ENCODE measurements at places on chromosomes 4 and X. TPM values are rescaled to one million over a fixed set of nuclear protein-coding genes. Genes with fewer than 3 reads are reported as not detected.

RAP1GDS1 gene
- total RNA-seq = 54.6 TPM

DNA sequence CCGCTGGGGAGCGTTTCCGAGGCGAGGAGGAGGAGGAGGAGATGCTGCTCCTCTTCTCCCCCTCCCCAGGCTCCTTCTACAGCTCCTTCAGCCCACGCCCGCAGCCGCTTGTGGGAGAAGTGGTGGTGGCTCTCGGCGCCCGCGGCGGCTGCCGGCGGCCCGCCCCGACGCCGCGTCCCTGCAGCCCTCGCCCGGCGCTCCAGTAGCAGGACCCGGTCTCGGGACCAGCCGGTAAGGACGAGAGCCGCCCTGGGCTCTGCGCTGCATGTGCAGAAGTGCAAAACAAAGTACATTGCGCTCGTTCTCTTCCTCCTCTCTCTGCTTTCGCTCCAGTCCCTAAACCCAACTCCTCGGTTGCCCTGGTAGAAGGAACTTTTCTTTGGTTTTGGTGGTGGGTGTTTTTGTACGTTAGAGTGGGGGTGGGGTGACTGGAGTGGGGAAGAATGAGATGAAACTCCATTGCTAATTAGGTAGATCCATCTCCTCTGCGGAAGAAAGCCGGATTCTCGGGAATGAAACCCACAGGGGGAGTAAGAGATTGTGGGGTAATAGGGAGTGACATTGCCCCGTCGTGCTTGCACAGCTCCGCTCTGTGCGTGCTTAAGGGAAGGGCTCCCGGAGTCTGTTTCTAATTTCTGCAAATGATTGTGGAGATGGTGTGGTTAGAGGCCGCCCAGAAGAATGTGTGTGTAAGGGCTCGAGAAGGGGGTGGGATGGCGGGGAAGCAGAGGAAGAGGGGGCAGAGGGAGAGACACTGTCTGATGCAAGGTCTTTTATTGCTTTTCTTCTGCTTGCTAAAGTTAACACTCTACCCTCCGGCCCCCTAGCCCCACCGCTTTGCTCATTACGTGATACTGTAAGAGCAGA is 677 bp downstream of the PTPN13 start:
- DNase-seq = no peak

TIMM8A gene
- 2.9 TPM for total RNA-seq

ADH7 gene
- total RNA-seq = not detected

DNA sequence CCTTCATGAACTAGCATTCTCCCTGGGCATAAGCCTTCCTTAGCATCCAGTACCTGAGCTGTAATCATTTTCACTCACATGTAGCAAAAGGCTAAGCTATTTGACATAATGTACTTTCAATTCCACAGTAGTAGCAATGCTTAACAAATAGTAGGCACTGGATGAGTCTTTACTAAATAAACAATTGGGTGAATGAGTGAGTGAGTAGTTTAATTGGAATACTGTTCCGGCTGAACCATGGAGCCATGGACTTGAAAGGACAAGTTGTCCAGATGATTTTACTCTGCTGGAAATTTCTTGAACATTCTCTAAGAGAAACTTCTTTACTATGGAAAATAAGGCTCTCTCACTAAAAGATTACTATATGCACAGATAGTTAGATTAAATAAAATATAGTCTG is 159.3 kb downstream of the FAM47B start:
- no peak for DNase-seq

- no peak for DNase-seq
Measured at GRCh38 chr4:99071159-99071558, 17.4 kb downstream of the ADH5 start.

DNA sequence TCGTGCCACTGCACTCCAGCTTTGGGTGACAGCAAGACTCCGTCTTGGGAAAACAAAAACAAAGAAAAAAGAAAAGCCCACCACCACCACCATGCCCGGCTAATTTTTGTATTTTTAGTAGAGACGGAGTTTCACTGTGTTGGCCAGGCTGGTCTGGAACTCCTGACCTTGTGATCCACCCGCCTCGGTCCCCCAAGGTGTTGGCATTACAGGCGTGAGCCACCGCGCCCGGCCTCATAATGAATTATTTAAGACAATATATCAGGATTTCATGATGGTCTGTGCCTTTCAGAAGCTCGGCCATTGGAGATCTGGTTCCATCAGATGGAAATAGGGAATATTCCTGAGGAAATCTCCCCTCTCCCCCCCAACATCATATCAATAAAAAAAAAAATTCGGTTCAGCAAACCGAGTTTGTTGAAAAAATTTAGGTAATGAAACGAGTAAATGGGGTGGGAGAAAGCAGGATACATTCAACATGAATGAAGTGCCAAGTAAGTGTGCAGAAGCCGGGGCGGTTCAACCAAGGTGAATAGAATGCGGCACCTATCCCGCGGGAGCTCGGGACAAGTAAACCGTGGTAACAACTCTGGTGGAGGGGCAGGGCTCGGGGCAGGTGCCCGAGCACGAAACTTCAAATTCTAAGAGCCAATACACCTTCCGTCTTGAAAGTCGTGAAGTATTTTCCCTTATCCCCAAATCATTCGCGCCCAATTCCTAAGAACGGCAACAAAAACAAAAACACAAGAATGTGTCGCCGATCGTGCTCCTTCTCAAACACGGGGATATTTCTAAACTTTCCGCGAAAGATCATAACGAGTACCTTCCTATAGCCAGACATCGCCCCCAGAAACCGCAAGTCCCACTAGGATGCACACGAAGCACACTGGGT is 773 bp upstream of the TXLNG start:
- no peak for DNase-seq

DNA sequence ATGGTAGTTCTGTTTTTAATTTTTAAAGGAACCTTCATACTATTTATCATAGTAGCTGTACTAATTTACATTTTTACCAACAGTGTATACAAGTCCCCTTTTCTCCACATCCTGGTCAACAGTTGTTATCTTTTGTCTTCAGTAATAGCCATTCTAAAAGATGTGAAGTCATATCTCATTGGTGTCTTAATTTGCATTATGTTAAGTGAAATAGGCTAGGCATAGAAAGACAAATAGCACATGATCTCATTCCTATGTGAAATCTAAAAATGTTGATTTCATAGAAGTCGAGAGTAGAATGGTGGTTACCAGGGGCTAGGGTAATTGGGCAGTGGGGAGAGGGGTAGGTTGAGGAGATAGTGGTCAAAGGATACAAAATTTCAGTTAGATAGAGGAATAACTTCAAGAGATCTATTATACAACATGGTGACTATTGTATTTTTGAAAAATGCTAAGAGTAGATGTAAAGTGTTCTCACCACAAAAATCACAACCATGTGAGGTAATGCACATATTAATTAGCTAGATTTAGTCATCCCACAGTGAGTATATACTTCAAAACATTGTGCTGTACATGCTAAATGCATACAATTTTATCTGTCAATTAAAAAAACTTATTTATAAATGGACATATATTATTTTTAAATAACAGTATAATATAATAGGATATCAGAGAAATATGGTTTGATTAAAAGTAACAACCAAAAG is 58.9 kb downstream of the DIAPH2 start:
- no peak for DNase-seq

GRCh38 chrX:39212456-39212855 is 411.2 kb downstream of the MID1IP1 start:
- no peak for DNase-seq

DNA sequence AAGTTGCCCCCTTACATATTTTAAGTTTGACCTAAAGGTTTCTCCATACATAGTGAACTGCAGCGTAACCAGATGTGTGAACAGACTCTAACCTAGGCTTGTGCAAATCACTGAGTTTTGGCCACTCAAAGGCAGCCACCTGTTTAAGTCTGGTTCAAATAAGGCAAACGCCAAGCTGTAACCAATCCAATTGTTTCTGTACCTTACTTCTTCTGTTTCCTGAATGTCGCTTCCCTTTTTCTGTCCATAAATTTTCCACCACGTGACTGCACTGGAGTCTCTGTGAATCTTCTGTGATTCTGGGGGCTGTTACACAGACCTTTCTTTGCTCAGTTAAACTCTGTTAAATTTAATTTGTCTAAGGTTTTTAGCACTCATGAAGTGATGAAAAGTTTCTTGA is 618.8 kb downstream of the GLUD2 start:
- no peak for DNase-seq

PDGFC gene
- 22.0 TPM for total RNA-seq

DNA sequence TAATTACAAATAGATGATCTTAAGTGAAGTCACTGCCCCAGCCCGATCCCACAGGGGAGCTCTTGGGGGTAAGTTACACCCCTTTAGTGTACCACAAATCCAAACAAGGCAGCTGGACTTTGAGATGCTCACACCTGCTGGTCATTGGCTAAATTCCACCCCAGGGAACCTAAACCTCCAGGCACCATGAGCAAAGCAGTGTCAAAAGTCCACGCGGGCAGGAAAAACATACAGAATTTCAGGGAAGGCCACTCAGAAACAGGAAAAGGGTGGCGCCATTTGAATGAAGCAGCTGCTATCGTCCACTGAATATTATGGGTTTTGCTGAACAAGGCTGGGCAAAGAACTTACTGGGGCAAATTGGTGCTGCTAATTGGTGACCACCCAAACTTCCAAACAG is 30.9 kb downstream of the SUPT20HL1 start:
- DNase-seq = no peak

GRPR gene
- total RNA-seq = under 0.01 TPM

ADH1B gene
- total RNA-seq = 0.13 TPM

GRCh38 chr4:121112530-121112929 is 40.2 kb upstream of the NDNF start:
- DNase-seq = no peak

DNA sequence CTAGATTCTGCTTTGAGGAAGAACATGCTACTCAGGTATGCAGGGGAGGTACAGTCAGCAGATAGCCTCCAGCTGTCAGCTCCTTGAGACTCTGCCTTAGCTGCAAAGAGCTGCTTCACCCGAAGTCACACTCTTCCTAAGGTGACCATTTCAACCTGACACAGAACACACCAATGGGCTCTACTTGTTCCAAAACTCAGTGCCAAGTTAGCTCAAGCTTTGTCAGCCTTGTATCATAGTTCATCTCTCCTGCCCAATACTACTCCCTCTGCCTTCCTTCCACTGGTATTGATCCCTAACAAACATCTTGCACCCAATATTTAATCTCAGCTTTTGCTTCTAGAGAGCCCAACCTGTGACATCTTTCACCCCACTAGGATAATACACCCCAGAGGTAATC is 7.8 kb upstream of the SMARCA1 start:
- no peak for DNase-seq

DNA sequence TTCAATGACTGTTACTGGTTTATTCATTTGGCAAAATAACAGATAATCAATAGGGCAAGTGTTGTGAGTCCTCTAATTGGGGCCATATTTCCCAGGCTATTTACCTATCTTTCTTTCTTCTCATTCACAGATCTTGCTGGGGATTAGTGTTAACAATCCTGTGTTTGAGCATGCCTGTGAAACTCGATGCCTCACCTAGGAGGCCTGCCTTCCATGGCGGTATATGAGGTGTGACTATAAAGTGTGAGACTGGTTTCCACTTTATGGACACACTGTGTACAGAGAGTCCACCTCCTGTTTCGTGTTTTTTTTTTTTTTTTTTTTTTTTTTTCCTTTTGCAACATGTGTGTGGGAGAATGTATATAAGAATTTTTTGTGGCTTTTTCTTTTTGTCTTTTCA is 199.3 kb downstream of the BMPR1B start:
- DNase-seq = no peak

RBMX2 gene
- total RNA-seq = 20.4 TPM

GRCh38 chr4:66506985-66507384 is 836.7 kb upstream of the EPHA5 start:
- DNase-seq = no peak

AIMP1 gene
- 9.5 TPM for total RNA-seq

KLB gene
- total RNA-seq = under 0.01 TPM

DNA sequence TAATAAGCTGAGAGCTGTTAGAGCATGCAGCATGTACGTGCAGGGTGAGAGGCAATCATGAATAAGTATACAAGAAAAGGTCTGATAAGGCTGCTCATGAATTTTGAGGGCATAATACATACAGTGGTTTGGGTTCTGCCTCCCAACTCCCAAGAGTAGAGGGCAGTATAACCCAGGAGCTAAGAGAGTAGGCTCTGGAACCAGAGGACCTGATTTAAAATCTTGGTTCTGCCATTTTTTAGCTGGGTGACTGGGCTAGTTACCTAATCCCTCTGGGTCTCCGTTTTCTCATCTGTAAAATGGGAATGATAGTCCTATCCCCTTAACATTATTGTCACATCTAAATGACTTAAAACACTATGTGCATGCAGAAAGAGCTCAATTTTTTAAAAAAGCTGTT is 85.3 kb downstream of the LNX1 start:
- no peak for DNase-seq

DNA sequence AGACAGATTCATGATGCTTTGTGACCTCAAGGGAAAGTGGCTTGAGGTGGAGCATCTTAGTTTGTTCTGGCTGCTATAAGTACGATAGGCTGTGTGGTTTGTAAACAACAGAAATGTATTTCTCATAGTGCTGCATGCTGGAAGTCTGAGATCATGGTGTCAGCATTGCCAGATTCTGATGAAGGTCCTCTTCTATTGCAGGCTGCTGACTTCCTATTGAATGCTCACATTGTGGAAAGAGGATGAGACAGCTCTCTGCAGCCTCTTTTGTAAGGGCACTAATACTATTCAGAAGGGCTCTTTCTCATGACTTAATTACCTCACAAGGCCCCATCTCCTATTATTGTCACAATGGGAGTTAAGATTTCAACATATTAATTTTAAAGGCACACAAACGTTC is 1674.0 kb upstream of the PCDH7 start:
- DNase-seq = no peak

DNA sequence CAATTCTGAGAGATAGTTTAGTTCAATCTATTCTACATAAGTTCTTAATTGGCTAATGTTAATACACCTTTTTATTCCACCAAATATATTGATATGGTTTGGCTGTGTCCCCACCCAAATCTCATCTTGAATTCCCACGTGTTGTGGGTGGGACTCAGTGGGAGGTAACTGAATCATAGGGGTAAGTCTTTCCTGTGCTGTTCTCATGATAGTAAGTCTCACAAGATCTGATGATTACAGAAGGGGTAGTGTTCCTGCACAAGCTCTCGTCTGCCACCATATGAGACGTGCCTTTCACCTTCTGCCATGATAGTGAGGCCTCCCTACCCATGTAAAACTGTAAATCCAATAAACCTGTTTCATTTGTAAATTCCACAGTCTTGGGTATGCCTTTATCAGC is 11.3 kb downstream of the PPA2 start:
- DNase-seq = no peak

GRCh38 chr4:37960679-37961450 is 667 bp downstream of the PTTG2 start:
- DNase-seq = no peak

- no peak for DNase-seq
Measured at GRCh38 chr4:184553891-184554290, 79.5 kb upstream of the IRF2 start.

GRCh38 chr4:88537709-88538108 is 14.1 kb upstream of the PYURF start:
- DNase-seq = no peak

DNA sequence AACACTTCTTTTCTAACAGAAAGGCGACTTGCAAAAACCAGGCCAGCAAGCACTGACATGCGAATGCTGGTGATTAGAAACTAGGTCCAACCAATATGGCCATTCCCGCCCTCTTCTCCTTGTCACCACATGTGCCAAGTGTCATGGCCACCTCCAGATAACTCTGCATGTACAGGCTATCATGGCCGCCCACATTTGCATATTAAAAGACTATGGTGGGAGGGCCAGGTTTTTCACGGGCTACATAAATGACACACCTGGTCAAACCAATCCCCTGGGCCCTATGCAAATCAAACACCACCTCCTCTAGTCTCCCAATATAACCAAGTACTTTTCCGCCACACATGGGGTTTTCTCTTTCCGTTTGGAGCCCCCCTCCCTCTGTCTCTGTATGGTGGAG is 40.1 kb downstream of the NUDT11 start:
- DNase-seq = no peak

- DNase-seq = no peak
Measured at GRCh38 chrX:1546691-1547251, 9.8 kb upstream of the P2RY8 start.

Data from dermis microvascular lymphatic vessel endothelial cell (primary cell).